NCI-H146 (cell line): ENCODE measurements at places on chromosomes 13 and 19.

GRCh38 chr19:1999856-2000515 lies 15.5 kb downstream of the BTBD2 start:
- no peak for DNase-seq

GRCh38 chr13:33828431-33829129 lies 10.6 kb downstream of the RFC3 start:
- no peak for DNase-seq

DNA sequence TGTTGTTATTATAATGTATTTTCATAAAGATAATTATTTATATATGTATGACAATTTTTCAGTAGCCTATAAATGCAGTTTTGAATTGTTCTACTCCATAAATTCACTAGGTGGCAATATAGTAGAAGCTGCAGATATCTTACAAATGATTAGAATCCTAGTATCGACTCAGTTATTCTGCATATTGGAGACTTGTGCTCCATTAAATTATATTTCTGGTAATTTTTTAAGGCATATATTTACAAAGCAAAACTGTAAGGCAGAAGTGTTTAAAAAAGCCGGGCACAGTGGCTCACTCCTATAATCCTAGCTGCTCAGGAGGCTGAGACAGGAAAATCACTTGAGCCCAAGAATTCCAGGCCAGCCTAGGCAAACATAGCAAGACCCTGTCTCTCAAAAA lies 58.7 kb downstream of the DPY19L3 start:
- peak; percentile 11 for DNase-seq

DNA sequence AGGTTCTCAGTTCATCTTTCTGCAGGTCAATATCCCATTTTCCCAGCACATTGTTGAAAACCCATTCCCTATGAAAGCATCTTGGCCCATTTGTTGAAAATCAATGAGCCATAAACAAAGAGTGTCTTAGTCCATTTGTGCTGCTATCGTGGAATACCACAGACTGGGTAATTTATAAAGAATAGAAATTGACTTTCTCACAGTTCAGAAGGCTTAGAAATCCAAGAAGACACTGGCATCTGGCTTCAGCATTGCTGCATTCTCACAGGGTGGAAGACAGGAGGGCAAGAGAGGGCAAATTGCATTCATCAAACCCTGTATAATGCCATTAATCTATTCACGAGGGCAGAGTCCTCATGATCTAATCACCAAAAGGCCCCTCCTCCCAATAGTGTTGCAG lies 34.1 kb downstream of the ZNF823 start:
- DNase-seq = peak; percentile 9

GRCh38 chr19:41409288-41409687 lies 11.7 kb downstream of the BCKDHA start:
- DNase-seq = peak; percentile 66

- no peak for DNase-seq
Measured at GRCh38 chr13:21895779-21896178, 224.9 kb downstream of the FGF9 start.

DNA sequence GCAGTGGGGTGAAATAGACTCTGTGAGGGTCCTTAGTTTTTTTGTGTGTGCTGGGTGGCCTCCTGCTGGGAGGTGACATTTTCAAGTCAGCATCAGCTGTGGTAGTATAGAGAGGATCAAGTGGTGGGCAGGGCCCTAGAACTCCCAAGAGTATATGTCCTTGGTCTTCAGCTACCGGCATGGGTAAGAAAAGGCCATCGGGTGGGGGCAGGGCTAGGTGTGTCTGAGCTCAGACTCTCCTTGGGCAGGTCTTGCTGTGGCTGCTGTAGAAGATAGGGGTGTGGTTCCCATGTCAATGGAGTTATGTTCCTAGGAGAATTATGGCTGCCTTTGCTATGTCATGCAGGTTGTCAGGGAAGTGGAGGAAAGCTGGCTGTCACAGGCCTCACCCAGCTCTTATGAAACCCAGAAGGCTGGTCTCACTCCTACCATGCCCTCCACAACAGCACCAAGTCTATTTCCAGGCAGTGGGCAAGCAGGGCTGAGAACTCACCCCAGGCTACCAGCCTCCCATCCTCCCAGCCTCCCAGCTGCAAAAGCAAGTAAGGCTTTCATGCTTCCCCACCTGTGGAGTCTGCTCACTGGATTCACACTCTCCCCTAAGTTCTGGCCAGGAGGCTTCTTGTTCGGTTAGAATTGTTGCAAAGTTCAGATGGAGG lies 130.6 kb upstream of the SOX1 start:
- no peak for DNase-seq

- no peak for DNase-seq
Measured at GRCh38 chr13:40982772-40983171, 36.3 kb downstream of the ELF1 start.

- no peak for DNase-seq
Measured at GRCh38 chr13:88063741-88064140, 392.6 kb downstream of the SLITRK5 start.

DNA sequence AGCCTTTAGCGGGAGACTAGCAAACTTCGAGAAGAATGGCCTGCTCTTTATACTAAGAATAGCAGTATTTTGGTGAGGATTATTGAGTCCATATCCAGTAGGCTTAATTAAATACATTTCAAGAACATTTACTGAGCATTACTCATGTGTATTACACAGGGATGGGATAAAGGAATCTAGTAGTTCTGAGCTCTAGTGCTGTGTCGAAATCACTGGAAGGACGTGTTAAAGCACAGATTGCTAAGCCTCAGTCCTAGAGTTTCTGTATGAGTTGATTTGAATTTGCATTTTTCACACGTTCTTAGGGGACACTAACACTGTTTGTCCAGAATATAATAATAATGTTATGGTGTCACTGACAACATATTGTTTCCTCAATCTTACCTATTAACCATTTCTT lies 9.0 kb downstream of the ZNF302 start:
- no peak for DNase-seq

DNA sequence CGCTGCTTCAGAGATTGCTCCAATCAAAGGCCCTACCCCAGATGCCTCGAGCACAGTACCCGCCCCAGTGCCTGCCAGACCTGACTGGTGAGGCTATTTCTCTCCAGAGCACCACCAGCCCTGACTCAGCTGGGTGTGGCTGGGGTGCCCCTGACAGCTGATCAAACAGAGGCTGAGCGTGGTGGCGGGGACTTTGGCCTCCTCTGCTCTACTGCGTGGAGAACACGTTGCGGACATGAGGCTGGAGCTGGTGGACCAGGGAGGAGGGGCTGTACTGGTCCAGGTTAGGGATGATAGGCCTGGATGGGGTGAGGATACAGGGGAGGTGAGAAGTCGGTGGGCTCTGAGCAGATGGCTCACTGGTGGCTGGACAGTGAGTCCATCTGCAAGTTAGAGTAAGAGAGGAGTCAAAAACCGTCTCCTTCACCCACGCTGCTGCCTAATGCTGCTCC lies 3.5 kb upstream of the DOCK6 start:
- peak; percentile 87 for DNase-seq

DNA sequence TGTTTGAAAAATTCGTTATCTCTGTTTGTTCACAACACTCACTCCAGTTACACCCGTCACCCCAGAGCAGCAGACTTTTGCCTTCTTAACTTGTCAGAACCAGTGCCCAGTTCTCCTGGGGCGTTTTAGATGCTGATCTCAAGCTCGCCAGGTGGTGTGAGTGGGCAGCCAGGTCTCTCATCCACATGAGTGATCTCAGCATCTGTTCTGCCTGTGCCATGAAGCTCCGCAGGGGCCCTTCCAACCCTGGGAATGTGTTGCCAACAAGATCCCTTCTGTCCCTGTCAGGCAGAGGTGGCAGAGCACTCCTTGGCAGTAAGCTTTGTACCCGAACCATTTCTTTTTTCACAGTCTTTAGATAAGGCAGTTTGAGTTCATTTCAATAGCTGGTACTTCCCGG lies 896.5 kb downstream of the UQCRFS1 start:
- DNase-seq = no peak
